ENCODE measurements at places on chromosomes 12 and 14.

DNA sequence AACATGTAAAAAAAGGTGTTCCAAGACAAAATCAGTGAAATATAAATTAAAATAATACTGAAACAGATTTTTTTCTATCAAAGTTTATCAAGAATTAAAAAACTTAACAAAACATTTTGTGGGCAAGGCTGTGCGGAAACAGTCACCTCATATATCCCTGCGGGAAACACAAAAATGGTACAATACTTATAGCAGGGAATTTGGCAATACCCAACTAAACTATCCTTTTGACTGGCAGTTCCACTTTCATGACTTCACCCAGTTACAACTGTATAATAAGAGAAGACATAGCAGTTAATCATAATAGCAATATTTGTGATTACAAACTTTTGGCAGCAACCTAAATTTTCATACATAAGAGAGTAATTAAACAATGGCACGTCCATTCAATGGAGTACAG lies 121.5 kb upstream of the EGLN3 start:
- DNase-seq, result no peak

DNA sequence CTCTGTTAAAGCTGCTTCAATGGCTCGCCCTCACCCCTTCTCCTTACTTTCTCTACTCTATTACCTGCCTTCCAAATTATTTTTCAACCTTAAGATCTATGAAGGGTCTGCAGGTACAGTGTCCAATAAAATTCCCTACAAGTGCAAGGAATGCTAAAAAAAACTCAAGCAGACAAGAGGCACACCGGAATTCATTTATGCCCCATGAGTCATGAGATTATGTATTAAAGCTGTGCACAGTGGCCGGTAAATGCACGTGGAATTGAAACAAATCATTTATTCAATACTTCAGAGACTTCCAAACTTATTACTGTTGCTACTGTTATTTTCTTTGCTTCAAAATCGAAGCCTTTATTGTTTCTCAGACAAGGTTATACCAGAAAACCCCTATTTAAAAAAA lies 68.4 kb downstream of the ST8SIA1 start:
- no peak for DNase-seq

DNA sequence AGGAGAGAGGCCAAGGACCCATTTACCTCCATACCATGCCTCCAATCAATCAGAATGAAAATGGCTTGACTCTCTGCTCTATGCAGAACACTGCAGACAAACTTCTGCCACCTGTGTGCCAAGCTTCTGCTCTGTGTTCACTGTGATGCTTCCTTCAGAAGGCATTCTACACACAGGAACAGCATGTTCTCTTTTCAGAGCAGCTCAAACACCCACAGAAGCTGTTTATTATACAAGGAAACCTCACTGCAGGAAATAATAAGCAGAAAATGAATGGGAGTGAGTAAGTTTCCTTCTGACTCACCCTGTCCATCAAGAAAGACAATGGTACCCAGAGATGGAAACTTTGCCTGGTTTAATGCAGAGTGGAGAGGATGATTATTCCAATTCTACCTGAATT lies 2.4 kb upstream of the ESR2 start:
- DNase-seq, result no peak

GRCh38 chr12:25458047-25458552 lies 95.0 kb downstream of the LMNTD1 start:
- DNase-seq, result no peak

DNA sequence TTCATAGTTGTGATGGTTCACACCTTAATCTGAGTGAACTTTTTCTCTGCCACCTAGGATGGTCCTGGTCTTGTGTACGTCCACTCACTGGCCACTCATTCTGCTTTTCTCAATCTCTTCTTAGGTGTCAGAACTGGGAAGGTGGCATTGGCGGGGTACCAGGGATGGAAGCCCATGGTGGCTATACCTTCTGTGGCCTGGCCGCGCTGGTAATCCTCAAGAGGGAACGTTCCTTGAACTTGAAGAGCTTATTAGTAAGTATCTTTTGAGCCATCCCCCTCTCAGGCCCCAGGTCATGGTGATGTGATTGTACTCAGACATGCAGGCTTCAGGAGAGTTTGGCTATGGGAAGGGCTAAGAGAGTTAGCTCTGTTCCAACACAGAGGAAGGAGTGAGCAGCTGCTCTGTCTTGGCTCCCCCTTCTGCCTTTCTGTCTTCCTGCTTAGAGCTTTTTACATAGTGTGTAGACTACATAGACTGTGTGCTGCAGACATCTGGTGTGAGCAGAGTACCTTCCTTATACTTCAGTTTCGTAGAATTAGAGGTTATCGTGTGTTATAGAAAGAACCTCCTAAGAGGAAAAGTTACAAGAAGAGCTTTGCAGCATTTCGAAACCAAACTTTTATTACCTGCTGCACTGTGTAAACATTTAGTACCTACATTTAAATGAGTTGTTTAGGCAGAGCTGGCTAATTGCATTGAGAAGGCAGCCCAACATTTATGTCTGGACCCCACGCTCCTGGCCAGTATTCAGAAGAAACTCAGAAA lies 54.2 kb downstream of the FNTB start:
- no peak for DNase-seq

DNA sequence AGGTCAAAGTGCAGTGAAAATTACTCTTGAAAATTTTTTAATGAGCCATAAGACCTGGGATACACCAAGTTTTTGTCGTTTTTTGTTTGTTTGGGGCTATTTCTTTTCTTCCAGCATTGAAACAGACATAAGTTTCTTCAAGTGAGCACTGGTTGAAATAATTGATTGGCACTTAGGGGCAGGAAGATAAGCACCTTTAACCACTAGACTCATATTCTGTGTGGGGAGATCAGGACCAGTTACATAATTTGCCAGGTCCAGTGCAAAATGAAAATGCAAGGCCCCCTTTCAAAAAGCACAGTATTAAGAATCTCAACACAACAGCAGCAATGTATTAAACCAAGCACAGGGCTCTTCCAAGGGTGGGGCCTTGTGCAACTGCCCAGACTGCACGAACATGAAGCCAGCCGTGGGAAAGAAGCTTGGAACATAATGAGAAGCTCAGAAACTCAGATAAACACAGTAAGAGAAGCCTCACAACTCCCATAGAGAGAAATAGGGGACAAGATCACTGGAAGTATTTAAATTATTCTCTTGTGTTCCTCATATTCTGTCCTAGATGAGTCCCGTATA lies 3.2 kb upstream of the TCP11L2 start:
- DNase-seq, result no peak

DNA sequence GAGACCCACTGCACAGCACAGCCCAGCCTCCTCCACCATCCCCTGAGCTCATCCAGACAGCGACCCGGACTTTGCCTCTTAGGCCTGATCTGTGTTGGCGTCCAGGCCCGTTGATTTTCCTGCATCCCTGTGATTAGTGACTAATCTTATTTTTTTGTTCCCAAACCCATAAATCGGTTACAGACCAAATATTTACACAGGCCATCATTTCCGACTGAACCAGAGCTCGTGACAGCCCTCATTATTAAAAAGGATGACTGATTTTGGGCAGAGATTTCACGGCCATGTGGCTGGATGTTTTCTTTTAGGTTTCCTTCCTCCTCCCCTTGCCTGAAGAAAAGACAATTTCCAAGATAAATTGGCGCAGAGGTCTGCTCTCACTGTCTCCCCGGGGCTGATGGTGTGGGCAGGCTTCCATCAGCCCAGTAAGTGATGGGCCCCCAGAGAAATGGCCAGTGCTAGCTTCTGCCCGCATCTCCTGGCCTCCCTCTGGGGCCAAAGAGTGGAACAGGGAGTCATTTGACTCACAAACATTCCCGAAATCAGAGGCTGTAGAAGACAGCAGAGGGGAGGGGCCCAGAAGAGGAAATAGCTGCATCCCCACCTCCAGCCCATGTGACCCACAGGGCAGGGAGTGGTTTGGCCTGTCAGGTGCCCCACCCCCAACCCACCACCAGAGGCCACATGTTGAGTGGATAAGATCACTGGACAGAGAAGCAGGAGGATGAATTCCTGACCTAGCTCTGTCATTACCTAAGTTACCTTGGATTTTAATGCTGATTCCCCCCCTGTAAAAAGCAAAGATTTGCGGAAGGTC lies 283.5 kb downstream of the KSR2 start:
- no peak for DNase-seq

DNA sequence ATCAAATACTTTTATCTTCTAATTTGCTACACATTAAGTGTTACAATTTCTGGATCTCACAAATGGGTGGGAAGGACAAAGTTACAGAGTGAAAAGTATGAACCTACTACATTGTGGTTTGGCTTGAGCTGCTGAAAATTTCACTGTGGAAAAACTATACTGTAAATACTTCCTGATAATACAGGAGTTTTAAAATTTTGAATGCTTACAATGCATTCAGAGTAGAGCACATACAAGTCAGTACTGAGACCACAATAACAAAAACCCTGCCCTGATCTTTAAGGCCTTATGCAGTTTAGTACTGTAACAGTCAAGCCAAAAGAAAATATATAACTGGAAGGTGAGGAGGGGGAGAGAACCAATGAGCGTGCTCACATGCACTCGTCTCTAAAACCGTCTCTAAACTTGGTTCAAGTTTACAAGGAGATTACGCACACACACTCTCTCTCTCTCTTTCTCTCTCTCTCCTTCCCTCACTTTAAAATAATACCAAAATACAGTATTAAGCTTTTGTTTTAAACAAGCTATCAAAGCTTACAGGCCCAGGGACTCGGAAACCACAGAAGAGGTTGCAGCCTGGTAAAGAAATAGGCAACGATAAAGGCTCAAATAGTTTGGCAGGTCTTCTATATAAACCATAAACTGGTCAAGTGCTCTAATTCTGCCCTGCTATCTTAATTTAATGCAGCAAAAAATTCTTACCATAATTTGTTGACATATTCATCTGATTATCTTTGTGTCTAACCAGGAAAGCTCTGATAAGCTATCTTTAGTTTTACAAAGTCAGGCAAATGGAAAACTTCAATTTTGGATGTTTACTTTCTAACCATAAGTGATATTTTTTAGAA lies 58.0 kb downstream of the ATF7 start:
- DNase-seq, result no peak

GRCh38 chr14:67389275-67389674 lies 22.7 kb downstream of the PLEK2 start:
- DNase-seq, result no peak

DNA sequence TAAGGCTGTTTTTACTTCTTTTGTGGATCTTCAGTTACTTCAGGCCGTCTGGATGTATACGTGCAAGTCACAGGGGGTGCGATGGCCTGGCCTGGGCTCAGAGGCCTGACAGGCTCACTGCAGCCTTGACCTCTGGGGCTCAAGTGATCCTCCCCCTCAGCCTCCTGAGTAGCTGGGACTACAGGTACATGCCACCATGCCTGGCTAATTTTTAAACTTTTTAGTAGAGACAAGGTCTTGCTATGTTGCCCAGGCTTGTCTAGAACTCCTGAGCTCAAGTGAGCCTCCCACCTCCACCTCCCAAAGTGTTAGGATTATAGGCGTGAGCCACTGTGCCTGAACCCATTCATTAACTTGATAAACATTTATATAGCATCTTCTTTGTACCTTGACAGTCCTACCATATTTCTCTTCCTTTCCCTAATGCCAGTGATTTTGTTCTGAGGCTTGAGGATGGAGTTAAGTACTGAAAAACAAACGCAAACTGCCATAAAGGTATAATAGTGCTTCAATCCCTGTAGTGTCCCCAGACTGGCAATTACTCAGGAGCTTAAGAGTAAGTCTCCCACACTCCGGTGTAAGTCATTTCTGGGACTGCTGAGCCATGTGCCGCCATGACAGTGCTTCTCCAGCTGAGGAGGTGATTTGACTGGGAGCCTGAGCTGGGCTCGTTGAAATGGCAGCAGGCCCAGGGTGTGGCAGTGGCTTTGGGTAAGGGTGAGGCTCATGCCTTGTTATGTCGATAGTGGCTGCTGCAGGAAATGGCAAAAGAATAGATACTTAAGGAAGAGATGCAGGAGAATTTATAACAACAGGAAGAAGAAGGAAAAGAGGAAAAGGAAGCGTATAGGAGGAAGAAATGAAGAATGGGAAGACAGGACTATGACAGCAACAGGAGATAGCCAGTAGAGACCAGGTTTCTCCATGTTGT lies 43.7 kb upstream of the HECTD1 start:
- DNase-seq, result no peak

DNA sequence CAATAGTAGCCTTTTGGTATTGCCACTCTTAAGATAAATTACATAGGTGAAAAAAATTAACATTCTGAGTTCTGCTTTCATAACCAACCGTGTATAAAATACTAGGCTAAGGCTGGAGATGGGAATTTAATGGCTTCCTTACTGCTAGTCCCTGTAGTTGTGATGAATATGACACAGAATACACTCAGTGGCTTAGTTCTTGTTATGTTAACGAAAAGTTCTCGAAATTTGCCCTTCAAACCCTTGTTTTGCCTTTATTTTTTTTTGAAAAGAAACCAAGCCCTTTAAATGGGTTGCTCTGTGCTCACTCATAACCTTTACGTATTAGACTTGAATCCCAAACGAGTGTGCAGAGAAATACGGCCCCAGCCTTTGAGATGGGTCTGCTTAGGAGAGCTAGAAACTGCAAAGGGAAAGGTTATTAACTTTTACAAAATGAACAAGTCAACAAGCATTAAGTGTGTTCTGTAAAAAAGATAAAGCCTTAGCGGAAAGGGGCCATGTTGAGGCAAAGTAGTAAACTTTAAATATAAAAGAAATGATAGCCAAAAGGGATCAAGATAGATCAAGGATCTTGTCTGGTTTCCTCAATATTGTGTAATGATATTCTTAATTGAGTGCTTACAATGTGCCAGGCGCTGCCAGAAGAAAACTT lies 1.7 kb downstream of the NUDT4 start:
- peak; percentile 3 for DNase-seq

GRCh38 chr12:128507470-128507869 lies 240.5 kb downstream of the TMEM132C start:
- DNase-seq, result no peak

- no peak for DNase-seq
Measured at GRCh38 chr12:1343422-1343821, 251.0 kb downstream of the FBXL14 start.

- no peak for DNase-seq
Measured at GRCh38 chr14:55451398-55451797, 11.0 kb upstream of the TBPL2 start.

- DNase-seq, result no peak
Measured at GRCh38 chr14:22532345-22533056, 56.5 kb downstream of the DAD1 start.

DNA sequence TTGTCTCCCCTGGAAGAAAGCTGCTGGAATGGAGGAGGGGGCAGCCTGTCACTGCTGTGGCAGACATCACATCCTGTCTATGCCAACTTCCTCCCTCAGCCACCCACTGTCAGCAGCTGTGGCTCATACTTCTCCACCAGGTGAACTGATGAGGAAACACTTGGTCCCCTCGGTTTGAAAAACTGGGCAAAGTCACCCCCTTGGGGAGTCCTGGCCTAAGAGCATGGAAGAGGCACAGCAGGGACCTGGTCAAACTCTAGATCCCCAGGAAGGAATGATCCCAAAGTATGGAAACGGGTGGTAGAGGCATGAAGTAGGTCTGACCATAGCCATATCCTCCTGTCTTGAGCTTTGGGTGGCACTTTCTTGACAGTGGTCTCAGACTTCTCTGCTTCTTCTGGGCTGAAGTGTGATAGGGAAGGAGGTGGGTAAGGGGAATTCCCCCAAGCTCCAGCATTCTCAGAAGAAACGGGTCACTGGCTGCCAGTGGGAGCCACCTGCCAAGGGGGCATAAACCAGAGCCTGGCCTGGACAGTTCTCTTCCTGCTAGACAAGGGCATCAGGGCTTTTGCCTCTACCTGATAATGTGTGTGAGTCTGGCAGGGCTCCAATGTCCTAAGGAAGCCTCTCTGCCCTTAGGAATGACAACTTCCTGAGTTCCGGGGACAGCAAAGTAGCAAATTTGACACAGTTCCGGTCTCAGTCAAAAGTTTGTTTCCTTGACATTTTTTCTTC lies 36.0 kb downstream of the FMNL3 start:
- no peak for DNase-seq
